ENCODE measurements at places on chromosomes 2 and 18.

DNA sequence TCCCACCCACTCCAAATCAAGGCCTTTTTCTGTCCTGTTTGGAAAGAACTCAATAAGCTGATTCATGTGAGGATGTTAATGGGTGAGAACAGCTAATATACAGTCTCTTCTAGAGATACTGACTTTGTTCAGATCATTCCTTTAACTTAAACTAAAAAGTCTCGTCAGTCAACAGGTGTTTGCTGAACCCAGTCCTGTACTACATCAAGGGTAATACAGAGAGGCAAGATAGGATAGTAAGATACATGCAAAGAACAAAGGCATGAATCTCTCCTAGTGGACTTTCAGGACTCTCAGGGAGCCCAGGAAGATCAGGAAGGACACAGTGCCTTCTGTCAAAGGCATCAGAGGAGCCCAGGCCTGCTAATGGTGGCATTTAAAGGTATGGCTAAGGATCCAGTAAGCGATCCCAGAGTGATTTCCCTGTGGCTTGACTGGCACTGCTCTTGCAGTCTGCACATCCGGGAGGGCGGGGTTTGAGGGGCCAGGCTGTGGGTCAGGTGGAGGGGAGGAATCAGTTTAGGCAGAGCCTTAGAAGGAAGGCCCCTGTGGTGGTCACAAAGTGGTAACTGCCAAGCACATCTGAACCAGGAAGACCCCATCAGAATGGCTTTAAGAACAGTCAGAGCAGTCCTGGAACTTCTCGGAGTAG, 54.0 kb downstream of the EPAS1 start:
- DNase-seq: no peak

GRCh38 chr2:59176737-59177136, 935.6 kb upstream of the FANCL start:
- no peak for DNase-seq

DNA sequence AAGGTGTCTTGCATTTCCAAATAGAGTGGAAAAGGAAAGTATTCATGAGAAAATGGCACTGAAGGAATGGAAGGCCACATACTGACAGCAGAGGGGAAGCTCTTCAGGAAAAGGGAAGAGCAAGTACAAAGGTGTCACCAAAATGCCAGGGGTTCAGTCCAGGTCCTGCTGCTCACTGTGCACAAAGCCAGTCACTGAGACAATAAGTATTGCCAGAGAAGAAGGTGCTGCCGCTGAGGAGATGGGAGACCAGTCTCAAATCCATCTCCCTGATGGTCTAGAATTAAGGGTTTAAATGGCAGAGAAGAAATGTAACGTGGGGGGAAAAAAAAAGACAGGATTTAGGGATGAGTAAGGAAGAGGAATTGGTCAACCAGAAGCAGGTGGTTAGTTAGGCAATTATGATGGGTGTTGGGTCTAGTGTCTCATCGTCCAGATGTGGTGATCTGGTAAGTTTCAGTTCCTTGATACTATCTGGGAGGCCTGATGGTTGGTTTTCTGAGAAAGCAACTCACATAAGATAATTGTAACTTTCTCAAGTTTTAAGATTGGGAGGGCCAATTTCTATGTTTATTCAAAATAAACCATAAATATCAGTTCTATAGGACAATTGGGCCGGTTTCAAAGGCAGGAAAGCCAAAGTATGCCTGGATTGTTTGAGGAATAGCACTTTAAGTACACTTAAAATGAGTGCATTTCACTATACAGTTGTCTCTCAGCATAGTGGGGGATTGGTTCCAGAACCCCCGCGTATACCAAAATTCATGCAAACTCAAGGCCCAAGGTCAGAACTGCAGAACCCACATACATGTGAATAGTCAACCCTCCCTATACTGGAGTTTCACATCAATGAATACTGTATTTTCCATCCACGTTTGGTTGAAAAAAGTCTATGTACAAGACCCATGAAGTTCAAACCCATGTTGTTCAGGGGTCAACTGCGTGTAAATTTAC, 109.1 kb upstream of the DNAJC10 start:
- no peak for DNase-seq

DNA sequence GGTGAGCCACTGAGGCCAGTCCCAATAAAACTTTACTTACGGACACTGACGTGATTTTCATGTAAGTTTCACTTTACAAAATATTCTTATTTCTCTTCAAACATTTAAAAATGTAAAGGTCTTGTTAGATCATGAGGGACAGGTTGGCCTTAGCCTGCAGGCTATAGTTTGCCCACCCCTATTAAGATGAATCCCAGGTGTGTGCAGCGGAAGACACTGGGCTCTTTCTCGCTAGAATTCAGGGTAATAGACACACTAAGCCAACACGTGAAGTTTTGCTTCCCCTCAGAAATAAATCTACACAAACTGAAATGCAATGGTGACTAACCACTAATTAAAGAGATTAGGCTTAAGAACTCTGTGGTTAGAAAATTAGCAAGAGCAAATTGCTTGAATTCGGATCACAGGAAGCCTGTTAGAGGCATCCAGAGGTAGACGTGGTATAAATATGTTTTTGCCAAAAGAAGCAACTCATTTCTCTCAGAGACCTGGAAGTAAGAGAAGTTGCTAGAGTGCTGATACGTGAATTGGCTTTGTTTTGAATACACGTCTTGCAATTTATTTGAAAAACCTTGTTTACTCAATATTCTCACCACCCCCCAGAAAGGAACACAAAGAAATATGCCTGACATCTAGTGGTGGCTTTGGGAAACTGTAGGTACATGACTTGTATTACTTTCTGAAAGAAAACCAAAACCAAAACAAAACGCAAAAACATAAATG, 151.6 kb downstream of the DTNB start:
- DNase-seq: no peak

DNA sequence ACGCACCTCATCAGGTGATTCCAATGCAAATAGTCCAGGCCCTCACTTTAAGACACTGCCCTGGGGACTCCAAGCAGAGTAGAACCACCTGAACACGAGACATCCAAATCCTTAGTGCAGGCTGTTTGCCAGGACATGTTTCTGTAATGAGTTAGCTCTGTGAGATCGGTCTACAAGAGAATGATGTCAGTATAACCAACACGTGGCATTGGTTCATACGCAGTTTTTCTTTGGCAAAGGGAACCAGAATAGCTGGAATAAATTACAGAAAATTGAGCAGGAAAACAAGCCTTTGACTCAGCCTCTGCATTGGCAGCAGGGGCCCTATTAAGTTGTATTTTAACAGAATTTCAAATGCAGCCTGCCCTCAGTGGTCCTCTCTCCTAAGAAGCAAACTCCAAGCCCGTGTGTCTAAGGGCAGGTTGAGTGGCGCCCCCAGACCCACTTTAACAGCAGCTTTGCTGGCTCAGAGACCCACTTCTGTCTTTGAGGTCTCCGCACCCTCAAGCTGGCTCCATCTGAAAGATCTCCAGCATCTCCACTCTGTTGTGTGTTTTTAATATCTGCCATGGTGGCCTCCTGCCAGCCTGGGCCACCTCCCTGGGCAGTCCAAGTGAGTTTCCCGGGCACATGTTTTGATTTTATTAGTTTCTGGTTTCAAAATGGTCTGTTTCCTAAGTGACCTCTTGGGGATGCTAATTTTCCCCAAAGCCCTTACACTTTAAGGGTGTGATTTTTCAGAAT, 61.3 kb downstream of the ALPK2 start:
- no peak for DNase-seq

- no peak for DNase-seq
These were observed 35.6 kb downstream of the SPC25 start for GRCh38 chr2:168854651-168855050.

- no peak for DNase-seq
These were observed 477.4 kb downstream of the CPS1 start for GRCh38 chr2:211033765-211034164.

DNA sequence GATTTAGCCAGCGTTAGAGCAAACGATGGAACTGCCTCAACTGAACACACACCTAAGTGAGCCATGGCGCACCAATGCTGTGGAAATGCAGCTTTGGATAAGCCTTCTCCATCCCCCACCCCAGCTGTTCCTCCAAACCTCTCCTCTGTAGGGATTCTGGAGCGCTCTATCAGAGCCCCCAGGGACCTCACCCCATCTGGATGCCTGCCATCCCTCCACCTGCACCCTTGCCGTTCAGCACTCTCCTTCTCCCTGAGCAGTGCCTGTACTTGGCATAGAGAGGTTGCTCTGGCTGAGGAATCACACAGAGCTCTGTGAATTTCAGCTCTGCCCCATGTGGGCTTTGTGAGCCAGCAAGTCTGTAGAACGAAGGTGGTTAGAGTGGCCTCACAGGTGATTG, 42.8 kb upstream of the INHBB start:
- no peak for DNase-seq

- no peak for DNase-seq
These were observed 3.5 kb upstream of the RNU4ATAC start for GRCh38 chr2:121527009-121527682.

- no peak for DNase-seq
These were observed 854.3 kb downstream of the LRRTM4 start for GRCh38 chr2:76667821-76668271.

DNA sequence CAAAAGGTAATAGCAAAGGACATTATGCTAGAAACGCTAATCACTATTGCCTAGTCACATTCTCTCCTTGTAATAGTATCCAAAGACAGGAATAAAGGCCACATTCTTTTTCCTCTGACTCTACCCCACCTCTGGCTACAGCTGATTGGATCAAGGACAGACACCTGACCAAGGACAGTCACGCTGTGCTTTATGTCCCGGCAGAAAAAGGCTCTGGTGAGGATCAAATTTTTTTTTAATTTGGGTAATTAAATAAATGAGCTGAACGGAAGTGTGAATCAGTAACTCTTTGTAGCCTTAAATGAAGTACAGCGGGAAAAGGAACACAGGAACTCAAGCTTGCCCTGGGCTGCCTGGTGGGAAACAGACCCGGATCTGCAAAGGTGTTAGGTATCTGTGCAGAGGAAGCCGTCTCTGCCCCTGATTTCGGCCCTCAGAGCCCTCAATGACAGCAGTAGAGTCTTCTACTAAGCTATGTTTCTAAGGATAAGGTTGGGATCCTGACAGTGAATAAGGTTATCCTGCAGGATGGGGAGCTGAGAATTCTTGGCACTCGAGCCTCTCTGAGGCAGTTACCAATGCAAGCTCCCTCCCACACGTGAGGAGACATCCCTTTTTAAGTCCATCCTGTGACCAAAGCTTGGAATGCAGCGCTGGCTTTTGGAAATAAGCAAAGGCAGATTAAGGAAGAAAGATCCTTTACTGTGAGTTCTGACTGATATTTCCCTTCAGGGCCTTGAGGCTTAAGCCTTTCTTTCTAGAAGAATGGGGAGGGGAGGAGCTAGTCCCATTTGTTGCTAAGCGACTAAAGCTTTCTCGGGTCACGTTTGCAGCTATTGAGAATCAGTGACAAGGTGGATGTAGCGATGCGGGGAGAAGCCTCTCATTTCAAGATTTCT, 37.8 kb upstream of the IKZF2 start:
- DNase-seq: no peak

DNA sequence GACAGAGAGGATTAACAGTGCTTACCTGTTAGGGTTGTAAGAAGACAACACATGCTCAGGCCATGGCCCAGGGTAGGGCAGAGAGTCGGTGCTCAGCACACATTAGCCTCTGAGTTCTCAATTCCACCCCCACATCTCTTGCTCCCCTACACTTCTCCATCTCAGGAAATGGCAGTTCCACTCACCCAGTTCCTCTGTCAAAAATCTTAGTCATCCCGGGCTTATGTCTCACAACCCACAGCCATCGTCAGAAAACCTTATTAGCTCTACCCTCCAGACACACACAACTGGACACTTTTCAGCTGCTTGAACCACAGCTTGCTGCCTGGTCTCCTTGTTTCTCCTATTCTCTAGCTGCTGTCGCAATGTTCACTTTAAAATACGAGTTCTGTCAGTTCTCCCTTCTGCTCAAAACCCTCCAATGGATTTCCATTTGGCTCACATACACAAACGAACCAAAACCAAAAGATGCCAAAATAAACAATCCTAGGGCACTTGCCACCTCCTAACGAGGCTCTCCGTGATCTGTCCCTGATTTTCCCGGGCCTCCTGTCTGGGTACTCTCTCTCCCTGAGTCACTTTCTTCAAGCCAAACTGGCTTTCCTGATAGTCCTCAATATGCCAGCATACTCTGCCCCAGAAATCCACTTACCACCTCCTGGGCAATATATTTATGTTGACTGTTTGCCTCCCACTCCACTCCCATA, 89.7 kb downstream of the KCTD1 start:
- no peak for DNase-seq

GRCh38 chr2:160367887-160368286, 125.7 kb downstream of the RBMS1 start:
- DNase-seq: no peak

GRCh38 chr2:202064171-202064880, 8.7 kb upstream of the KIAA2012 start:
- DNase-seq: no peak

DNA sequence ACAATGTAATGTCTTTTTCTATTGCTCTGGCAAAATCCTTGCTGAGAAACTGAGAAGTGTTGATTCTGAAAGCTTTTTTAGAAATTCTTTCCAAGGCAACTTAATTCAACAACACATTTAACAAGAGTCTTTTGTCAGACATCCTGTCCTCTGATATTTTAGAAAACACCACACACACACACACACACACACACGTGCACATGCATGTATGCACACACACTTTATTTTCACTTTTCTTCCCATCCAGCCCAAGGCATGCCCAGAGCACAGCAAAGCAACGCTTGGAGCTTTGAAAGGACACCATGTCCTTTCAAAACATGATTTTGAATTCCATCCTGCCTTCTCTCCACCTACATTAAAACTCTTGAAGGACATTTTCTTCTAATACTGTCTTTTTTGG, 116.1 kb downstream of the ATL2 start:
- DNase-seq: no peak

GRCh38 chr2:59395119-59395518, 1154.0 kb upstream of the FANCL start:
- no peak for DNase-seq
